DMS53 (cell line): ENCODE measurements at places on chromosomes 13 and 19.

DNA sequence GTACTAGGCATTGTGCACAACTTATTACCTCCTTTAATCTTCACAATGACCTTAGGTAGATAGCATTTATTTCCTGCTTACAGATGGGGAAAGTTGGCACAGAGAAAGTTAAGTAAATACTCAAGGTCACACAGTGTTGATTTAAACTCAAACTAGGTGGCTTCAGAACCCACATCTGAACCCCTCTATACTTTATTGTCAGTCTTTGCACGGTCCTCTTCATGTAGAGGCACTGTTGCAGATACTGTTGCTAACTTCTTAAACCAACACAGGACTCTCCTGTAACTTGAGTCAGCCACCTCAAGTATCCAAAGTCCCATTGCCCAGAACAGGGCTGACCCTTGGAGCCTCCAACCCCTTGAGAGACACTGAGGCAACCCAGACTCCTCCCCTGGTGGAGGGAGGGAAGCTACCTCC, 48.8 kb downstream of the FRY start:
- DNase-seq: peak; percentile 37

DNA sequence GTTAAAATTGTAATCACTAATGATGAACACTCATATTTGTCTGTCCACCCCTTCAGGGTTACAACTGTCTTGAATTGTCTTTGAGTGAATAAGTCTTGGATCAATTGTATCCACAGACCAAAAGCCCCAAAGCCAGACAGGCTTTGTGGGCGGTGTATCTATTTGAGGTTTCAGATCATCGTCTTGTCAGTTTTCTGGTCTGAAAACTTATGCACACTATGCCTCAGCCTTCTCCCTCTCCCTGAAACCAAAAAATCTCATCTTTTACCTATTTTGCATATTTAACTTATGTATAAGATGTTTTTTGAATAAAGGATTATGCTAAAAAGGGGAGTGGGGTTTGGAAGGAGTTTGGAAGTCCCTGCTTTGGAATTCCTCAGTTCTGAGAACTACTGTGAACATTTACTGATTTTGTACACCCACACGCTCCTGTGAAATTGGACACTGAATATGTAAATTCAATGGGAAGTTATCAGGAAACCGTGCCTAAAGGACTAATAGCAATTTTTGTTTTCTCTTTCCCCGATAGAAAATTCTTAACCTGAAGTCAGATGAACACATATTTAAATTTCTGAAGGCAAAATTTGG, 52.1 kb downstream of the DPY19L3 start:
- no peak for DNase-seq

DNA sequence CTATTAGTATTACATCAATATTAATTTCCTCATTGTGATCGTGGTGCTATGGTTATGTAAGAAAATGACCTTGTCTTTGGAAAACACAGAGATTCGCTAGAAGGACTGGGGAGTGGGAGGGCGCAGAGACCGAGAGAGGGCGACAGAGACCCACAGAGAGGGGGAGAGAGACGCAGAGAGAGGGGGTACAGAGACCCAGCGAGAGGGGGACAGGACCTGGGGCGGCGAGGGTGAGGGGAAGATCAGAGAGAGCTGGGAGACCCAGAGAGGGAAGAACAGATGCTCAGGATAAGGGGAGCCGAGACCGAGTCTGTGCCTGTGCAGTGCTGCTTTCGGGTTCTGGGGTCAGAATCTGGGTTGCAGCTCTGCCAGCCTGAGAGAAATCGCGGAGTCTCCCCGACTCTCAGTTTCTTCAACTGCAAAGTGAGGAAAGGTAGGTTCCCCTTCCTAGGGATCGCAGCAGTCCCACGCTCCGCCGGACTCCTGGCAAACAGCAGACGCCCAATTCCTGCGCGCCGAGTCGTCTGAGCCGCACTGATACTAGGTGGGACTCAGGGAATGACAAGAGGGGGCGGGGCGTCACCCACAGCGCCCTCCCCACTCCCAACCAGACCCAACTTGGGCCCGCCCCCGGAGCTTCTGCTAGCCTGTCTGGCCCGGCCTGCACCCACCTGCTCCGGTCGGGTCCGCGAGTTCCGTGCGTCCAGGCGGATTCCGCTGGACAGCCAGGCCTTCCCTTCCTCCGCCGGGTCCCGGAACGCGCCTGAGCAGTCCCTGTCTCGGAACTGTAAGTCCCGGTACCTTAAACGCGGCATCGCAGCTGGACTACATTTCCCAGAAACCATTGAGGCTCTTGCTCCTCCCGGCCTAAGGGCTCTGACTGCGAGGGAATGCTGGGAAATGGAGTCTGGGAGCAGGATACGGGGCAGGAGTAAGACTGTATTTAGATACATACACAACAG, 15.3 kb downstream of the IZUMO2 start:
- peak; percentile 92 for DNase-seq

DNA sequence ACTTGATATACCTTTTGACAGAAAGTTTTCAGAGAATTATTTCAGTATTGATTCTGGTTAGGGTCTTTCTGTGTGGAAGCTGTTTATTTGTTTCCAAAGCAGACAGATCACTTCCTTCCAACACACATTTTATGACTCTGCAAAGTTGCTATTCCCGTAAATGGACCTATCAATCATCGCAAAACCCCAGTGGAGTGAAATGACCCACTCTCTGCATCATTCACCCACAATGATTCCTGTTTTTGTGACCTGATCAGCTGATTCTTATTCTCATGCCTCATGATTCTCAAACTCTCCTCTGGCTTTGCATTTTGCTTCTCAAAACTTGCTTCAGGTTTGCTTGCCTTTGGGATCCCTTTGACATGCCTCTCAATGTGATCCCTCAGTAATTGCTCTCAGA, 453.7 kb downstream of the PCDH17 start:
- DNase-seq: no peak

DNA sequence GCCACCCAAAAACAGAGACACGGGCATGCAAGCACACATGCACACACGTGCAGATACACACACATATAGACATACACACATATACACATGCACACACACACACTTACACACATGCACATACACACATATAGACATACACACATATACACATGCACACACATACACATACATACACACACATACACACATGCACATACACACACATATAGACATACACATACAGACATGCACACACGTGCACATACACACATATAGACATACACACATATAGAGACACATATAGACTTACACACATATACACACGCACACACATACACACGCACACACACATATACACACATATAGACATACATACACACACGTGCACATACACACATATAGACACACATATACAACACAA, 92.1 kb downstream of the GADD45B start:
- no peak for DNase-seq

GRCh38 chr19:13451434-13451995, 54.8 kb downstream of the CACNA1A start:
- DNase-seq: no peak

DNA sequence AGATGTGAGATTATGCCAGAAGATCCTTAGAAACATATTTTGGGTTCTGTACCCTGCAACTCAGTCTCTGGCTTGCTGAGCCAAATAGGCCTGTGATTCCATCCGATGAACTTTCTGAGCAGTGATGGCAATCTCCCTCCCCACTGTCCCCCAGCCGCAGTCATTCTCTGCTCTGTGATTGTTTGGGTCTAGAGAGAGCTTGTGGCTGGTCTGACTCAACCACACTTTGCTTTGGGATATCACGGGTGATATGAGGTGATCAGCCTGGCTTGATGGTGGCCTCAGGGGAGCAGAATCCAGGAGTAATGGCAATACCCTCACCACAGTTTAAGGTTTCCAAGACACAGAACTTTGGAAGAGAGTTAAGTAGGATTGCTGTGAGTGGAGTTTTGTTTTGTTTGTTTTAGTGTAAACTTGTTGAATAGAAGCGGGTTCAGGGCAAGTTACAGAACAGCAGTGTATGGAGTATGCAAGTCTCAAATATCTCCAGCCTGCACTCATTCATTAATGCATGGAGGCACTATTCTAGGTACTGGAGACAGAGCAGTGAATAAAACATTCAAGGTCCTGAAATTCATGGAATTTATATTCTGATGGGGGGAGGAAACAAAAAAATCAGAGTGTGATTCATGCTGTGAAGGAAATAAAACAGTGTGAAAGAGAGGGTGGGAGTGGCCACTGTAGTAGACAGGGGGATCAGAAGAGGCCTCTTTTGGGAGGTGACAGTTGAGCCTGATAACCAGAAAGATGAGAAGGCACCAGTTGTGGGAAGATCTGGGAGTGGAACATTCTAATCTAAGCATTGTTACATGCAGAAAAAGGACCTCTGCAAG, 5.3 kb downstream of the SAMD4B start:
- DNase-seq: no peak

DNA sequence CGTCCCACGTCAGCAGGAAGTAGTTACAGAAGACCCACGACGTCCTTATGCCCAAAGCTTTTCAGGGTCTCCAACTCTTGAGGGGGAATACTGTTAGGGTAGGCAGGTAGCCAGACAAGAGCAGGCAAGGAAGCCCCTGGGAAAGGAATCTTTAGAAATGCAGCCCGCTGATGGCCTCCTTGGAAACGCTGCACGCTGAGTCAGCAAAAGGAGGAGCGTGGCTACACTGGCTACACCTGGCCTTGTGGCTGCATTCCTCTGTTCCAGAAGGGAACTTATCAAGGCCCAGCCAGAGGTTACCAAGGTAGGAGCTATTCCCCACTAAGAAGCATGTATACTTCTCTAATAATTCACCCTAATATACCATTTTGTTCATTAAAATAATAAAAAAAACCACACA, 2.0 kb downstream of the ERVV-1 start:
- DNase-seq: no peak

GRCh38 chr19:45613926-45614725, 12.1 kb upstream of the GPR4 start:
- peak; percentile 80 for DNase-seq

DNA sequence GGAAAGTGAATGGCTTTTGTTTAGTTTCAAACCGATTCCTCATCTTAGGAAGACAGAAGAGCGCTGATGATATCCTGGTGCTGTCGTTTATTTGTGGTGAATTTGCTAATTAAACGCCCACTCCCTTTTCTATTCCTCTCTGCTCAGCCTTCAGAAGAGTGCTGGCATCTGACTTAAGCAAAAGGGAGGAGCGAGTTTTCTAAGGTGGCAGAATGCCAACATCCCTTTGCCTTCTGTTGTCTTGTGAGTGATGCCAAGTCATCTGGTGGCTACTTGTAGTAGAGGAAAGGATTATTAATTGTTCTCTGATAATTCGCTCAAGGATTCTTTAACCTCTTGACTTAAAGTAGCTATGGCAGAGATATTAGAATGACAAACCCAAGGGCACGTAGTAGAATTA, 68.1 kb downstream of the ERCC5 start:
- no peak for DNase-seq

DNA sequence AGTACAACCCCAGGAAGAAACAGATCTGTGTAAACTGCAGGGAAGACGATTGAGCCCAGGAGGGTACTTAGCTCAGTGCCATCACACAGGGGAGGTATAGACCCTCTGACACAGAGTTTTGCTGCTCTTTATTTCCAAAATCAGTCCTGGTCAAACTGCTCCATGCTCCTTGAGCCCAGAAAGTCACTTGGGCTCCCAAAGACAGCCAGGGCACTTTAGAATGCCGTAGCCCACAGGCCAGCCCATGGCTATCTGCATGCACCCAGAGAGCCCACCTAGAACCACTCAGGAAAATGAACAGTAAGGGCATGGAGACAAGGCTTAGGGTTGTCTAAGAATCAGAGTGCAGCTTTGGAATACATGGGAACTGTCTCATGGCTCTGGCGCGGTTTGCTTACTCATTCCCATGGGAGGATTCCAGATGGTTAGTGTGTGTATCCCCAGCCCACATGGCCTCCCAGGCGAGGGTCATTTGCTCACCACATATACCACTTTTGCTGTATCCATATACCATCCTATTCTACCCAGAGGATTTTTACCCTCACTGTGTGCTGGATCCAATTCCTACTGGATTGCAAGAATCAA, 14.7 kb upstream of the PDCD5 start:
- no peak for DNase-seq

- DNase-seq: peak; percentile 28
Measured at GRCh38 chr19:18193388-18194180, 566 bp downstream of the MPV17L2 start.

GRCh38 chr19:42606660-42607351, 12.1 kb upstream of the CEACAM8 start:
- peak; percentile 71 for DNase-seq

GRCh38 chr13:35930665-35931631, 200.2 kb downstream of the DCLK1 start:
- DNase-seq: no peak

DNA sequence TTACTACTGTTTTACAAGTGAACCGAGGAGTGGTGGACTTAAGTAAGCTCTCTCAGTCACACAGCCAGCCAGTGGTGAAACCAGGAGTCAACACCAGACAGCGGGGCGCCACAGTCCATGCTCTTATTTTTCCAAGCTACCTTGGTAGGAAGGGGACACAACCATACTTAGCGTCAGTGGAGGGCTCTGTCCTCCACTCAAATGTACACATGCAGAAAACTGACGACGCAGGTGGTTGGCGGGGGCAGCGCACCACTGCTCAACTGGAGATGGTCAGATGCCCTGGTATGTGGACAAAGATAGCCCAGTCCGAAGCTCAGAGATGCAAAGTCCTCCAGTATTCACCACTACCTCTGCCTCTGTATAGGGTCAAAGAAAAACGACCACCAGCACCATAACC, 1.1 kb downstream of the ZNF667 start:
- peak; percentile 13 for DNase-seq

- no peak for DNase-seq
Measured at GRCh38 chr19:56837004-56837403, 3.5 kb downstream of the PEG3 start.

DNA sequence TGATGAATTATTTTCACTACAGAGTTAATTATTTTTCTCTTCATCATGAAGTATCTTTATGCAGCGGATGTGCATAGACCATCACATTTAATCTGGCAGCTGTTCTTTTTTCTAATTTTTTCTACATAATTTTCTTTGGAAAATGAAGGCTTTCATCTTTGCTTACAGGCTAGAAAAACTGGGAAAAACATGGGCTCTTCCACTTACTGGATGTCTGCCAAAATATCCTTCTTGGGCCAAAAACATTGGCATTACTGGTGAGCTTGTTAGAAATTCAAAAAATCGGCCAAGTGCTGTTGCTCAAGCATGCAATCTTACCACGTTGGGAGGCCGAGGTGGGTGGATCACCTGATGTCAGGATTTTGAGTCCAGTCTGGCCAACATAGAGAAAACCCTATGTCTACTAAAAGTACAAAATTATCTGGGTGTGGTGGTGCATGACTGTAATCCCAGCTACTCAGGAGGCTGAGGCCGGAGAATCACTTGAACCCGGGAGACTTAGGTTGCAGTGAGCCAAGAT, 176.8 kb downstream of the ZNF737 start:
- no peak for DNase-seq

DNA sequence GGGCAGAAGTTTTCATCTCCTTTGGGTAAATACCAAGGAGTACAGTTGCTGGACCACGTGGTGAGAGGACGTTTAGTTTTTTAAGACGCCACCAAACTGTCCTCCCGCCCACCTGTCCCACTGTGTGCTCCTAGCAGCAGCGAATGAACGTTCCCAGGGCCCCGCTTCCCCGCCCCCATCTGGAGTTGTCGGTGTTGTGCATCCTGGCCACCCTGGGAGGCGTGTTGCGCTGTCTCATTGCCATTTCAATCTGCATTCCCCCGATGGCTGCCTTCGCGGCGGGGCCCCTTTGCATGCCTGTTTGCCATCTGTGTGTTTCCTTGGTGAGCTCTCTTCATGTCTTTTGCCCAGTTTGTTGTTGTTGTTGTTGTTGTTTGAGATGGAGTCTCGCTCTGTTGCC, 76.1 kb downstream of the KDM4B start:
- no peak for DNase-seq

GRCh38 chr19:5663904-5664303, 16.4 kb downstream of the MICOS13 start:
- DNase-seq: no peak
